Activated naive CD4-positive, alpha-beta T cell treated with anti-CD3 and anti-CD28 coated beads, Interleukin-2, amount 10 ng/mL, durations not matched to agents 7 days and 5 days (primary cell): ENCODE measurements at places on chromosomes 4 and X.

DNA sequence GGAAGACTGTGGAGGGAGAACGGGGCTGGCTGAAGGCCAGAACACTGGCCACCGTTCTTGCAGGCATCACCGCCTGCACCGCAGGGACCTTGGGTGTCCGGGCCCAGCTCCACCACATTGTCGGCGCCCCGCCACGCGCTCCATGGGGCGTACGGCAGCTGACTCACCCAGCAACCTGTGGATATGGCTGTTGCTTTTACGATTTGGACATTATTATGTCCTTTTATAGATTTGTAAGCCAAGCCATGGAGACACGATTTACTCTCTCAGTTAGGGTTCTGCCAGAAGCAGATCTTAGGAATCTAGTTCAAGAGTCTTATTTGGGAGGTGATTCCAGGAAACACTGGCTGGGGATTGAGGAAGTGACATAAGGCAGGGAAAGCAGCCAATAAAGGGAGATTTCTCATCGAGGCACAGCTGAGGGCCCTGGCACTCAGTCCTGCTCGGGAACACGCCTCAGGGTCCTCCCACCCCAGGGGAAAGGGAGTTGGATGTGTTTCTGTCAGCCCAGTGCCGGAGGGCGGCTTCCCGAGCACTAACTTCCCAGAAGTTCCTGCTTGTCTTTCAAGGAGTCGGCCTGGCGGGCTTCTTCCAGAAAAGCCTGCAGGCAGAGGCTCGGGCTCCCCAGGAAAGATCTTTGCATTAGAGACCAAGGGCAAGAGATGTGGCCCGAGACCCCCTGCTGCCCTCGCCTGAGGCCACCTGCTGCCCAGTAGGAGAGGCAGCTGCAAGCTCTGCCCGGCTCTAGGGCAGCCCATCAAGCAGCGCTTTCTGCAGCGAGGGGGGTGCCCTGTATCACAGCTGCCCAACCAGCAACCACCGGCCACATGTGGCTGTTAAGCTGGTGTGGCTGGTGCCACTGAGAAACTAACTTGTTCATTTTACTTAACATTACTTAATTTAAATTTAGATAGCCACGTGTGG lies 52.9 kb downstream of the CRMP1 start:
- no peak for DNase-seq

GRCh38 chr4:110292994-110293744 lies 94.8 kb upstream of the ELOVL6 start:
- DNase-seq = no peak

DNA sequence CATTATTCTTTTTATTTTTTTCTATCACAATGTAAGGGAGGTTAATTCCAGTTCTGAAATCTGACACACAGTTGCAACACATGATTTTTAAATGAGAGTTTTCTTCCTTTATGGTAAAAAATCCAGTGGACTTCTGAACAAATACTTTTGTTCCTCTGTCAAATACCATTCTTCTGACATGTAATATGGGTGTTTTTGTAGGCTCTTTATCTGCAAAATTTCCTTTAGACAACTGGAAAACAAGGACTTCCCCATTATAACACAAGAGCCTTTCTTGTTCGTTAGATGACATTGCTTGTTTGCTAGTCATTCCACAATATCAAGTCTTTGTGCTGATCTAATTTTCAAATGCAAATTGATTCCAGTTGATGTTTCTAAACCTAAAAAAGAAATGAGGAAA lies 7.7 kb downstream of the FANCB start:
- no peak for DNase-seq

DNA sequence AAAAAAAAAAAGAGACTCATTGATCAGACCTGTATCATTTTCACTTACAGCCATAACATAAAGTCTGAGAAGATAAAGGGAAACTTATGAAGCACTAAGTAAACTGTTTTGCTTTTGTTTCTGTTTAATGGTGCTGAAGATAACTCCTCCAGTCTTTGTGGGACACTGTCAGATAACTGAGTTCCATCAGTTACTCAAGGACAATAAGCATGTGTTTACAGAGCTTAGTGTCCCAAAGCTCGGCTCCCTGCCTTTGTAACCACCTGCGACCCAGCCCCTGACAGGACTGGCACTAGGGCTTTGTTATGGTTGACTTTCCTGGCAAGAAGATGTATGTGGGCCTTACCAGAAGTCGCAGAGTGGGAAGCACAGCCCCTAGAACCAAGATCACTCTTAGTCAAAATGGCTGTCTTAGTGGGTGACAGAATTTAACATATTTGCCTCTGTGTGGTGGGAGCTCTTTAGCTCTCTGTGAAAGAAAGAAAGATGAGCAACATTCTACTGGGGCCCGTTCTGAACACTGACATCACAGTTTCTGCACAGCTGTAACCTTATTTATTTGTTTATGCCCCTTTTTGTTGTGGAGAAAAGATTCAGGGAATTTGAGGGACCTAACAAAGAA lies 68.1 kb downstream of the FNIP2 start:
- DNase-seq = no peak

DNA sequence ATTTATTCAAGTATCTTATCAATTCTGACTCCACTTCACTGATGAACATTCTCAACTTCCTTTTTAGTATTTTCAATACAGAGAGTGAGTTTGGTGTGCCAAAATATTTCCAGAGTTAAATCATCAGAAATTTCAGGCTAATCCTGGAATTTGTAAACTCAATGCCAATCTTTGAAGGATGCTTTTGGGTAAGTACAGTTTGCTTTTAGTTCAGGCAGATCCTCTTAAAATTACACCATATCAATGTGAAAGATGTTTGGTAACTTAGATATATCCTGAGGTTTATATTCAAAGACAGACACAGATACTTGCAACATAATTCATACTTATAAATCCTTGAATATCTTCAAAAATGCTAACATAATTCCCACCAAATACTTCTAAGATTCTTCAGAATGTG lies 76.0 kb upstream of the FAM47B start:
- no peak for DNase-seq

DNA sequence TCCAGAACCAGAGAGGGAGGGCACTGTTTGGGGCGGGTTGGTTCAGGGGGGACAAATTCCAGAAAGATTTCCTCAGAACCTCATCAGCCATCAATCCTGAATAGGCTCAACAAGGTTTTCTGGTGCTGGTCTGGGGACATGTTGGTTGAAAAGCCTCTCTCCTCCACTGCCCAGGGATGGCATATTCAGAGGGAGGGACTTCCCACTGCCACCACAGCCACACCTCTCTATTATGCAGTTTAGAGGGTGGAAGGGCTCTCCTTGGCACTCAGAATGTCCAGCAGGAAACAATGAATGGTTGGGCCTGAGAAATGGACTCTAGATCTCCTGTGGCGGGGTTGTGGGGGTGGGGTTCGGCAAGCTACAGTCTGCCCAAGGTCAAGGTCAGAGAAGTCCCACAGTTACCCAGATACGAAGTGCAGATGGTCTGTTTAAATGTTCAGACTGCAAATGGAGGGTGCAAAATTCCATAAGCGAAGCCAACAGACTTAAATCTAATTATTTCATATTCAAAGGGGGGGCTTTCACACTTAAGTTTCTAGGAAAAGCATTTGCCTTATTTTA lies 70.7 kb downstream of the LEF1 start:
- no peak for DNase-seq

DNA sequence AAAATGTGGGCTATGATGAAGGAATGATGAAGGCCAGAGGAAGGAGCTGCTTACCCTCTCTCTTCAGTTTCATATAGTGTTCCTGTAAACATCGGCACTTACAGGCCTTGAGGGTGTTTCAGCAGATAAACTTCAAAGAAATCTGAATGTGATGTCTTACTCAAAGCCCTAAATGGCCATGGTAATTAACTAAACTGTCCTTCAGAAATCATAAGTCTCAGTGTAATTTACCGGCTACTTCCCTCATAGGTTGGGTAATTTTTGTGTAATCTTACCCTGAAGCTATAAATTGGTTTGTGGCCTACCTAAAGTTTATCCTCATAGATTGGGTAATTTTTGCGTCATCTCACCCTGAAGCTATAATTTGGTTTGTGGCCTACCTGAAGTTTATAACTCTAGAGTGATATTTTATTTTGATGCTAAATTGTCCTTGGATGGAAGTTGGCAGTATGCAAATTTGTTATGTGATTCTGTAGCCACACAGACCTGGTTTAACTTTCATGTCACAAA lies 2700.3 kb downstream of the ARAP2 start:
- no peak for DNase-seq

- DNase-seq = no peak
Observed at GRCh38 chrX:19744231-19744630, 143.2 kb downstream of the SH3KBP1 start.

GRCh38 chr4:149964001-149964796 lies 114.0 kb upstream of the DCLK2 start:
- DNase-seq = no peak

DNA sequence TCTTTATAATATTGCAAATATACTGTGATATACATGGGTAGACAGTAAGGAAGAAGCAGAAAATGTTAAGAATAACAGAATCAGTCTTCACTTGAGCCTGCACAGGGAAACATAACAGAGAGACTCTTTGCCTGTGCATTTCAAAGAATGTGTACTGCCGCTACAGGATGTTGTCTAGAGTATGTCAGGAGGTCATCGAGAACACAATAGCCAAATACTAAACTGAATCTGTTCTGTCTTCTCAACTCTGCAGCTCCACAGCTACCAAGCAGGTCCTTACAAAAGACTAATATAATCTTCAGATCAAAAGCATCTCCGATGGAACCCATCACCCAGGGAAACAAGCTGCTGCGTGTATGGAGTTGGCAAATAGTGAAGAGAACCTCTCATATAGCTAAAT lies 471.5 kb downstream of the PCDH10 start:
- no peak for DNase-seq

DNA sequence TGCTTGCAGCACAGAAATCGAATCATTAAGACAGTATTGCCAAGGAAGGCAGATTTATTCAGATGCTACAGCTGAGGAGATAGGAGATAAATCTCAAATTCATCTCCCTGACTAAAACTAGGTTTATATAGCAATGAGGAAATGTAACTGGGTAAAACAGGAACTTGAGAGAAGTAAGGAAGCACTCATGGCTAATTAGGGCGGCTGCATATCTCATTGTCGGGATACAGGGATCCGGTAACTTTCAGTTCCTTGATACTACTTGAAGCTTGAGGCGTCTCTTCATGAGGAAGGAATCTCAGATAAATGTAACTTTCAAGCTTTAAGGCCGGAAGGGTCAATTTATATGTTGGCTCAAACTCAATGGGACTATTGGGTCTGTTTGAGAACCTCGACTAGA lies 129.2 kb upstream of the WDR1 start:
- no peak for DNase-seq

- peak; percentile 71 for DNase-seq
Observed at GRCh38 chr4:89836897-89837384, at the start of gene SNCA. TSS of gene SNCA (minus strand) at chr4:89837161. CDS start at chr4:89835667, 1,494 bp downstream.

GRCh38 chrX:32576885-32577284 lies 634.5 kb downstream of the DMD start:
- DNase-seq = no peak

DNA sequence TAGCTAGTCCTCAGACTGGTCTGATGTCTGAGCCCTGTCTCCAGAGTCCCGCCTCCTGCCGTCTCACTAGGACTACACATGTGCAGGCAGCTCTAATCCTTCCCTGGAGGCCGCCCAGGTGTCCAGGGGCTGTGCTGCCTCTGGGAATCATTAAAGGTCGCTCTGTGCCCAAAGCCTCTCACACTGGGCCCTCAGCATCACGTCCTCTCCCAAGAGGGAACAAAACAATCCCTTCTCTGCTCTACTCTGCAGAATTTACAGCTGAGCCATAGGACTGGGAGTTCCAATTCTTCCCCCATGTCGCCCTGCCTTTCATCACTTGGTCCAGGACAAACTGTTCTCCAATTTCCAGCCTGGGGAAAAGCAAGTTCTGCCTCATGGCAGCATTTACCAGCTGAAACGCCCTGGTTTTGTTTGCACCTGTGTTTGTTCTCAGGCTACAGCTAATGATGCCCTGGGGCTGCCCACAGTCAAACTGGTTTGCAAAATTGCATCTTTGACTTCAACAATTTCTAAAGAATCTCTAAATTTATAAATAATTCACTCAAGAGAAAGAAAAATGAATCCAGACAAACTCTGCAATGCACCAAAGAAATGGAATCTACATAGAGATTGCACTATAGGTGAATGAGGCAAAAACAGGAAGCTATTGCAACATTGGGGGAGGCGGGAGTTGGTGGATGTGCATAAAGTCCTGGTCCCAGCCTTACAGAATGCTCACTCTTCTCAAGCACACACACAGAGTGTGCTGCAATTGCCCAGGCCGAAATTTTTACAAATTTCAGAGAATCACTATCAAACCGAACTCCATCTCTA lies 7.2 kb upstream of the MRFAP1 start:
- peak; percentile 22 for DNase-seq

- no peak for DNase-seq
Observed at GRCh38 chrX:115588179-115588578, 27.2 kb downstream of the PLS3 start.

DNA sequence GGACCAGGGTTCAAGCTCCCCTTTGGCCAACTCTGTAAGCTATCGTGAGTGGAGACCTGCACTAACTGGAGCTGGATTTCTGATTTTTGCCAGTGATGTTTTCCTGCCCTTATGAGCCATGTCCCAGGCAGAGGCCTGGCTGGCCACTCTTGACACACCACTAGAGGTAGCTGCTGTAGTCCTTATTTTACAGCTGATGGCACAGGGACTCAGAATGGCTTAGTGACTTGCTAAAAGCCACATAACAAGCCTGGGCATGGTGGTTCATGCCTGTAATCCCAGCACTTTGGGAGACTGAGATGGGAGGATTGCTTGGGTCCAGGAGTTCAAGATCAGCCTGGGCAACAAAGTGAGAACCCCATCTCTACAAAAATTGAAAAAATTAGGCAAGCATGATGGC lies 33.4 kb downstream of the CYTL1 start:
- DNase-seq = no peak

DNA sequence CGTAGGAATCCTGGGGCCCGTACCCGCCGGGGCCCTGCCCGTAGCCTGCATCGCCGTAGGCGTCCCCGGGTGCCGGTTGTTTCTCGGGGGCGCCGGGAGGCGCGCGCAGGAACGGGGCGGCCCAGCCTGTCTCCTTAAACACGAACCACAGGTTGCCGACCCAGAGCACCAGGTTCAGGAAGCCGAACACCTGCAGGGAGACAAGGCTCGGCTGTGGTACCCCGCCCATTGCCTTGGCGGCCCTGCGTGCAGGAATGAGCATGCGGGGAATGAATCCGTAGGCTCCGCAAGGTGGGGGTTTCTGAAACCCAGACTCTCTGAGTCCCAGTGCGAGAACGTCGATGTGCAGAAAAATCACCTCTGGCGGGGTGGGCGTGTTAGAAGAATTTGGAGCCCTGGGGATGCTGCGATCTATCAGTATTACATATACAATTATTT lies 5.4 kb upstream of the PRICKLE3 start:
- DNase-seq = no peak

GRCh38 chr4:126614356-126614855 lies 1018.4 kb upstream of the INTU start:
- DNase-seq = no peak

GRCh38 chr4:140661550-140661949 lies 92.8 kb upstream of the UCP1 start:
- DNase-seq = no peak

- no peak for DNase-seq
Observed at GRCh38 chr4:41303372-41304118, 46.8 kb downstream of the UCHL1 start.

DNA sequence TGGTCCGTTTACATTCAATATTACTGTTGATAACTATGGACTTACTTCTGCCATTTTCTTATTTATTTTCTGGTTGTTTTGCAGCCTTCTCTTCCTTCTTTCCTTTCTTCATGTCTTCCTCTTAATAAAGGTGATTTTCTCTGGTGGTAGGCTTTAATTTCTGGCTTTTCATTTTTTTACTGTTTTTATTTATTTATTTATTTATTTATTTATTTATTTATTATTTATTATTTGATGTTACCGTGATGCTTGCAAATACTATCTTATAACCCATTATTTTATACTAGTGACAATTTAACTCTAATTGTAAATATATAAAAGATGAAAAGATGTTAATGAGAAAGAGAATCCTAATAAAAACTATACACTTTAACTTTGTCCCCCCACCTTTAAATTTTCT lies 112.8 kb downstream of the SPIN3 start:
- no peak for DNase-seq
